ENCODE measurements at places on chromosomes 2 and 18.

GRCh38 chr2:207362716-207363115 is 167.0 kb upstream of the CREB1 start:
- no peak for DNase-seq

DNA sequence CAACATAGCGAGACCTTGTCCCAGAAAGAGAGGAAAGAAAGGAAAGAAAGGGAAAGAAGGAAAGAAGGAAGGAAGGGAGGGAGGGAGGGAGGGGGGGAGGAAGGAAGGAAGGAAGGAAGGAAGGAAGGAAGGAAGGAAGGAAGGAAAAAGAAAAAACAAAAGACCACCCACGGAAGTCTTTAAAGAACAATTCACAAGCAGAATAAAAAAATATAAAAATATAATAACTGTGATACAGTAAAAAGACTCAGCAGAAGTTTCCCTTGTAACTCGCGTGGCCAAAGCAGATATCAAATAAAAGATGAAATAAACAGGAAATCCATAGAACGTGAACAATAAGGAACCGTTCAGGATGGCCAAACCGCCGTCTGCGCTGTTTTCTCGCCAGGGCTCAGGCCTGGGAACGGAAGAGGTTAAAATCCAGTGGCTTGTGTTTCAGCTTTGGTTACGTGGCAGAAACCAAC is 1.2 kb upstream of the SLC1A4 start:
- no peak for DNase-seq

DNA sequence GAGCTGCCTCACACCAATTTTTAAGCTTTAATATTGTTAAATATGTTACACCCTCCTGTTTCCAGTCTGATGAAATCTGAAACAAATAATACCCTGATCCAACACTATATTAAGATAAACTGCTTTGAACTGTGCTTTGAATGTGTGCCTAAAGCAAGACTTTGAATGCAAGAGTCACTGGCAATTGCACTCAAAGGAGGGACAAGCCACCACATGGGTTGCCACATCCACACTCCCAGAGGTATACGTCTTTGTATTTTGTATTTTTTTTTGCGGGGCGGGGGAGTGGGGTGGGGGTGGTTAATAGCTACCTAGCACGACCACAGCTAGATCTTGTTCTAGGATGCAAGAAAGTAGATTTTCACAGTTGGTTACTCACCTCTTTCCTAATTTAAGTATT is 1.8 kb upstream of the ZEB2 start:
- no peak for DNase-seq

- no peak for DNase-seq
These were observed 47.3 kb downstream of the CD8B2 start for GRCh38 chr2:106534471-106534870.

DNA sequence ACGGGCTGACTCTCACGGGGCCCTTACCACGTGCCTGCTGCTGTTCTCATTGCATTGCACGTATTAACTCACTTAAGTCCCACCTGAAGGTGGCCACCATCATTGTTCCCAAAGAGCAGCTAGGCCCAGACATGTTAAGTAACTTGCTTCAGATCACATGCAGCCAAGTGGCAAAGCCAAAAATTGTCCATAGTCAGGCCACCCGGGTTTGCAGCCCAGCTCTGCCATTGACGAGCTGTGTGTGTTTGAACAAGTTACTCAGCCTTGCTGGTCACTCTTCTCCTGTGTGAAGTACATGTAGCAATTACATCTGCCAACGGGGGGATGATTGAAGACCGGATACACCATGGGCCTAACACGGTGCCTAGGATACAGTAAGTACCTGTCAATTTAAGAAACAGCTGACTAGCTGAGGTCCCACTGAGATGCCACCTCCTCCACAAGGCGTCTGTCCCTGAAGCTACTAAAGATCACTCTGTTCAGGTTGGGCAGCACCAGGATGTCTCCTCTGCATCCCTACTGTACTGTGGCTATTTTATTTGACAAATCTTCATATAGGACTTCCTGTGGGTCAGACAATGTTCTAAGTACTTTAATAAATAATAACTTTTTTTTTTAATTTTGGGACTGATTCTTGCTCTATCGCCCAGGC is 154.2 kb upstream of the MYCN start:
- no peak for DNase-seq

DNA sequence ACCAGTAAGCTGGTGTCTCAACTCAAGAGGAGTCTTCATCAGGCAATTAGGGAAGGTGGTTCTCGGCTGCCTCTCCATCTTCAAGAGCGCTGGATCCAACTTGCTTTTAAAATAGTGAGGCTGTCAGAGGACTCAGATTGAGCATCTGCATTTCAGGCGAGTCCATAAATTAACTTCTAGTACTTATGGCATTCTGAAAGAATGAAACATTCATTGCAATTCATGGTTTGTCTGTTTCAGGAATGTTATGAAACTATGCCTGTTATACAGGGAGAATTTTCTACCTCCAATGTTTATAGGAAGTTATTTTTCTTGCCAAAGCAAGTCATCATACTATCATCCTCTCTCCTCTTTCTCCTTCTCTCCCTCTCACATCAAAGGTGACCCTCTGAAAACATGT is 883.2 kb downstream of the SLC4A3 start:
- DNase-seq, result no peak

GRCh38 chr2:110115291-110116032 is at the start of gene MALL:
Gene MALL (minus strand): TSS chr2:110115822. CDS start chr2:110115792, 30 bp downstream.
- no peak for DNase-seq

DNA sequence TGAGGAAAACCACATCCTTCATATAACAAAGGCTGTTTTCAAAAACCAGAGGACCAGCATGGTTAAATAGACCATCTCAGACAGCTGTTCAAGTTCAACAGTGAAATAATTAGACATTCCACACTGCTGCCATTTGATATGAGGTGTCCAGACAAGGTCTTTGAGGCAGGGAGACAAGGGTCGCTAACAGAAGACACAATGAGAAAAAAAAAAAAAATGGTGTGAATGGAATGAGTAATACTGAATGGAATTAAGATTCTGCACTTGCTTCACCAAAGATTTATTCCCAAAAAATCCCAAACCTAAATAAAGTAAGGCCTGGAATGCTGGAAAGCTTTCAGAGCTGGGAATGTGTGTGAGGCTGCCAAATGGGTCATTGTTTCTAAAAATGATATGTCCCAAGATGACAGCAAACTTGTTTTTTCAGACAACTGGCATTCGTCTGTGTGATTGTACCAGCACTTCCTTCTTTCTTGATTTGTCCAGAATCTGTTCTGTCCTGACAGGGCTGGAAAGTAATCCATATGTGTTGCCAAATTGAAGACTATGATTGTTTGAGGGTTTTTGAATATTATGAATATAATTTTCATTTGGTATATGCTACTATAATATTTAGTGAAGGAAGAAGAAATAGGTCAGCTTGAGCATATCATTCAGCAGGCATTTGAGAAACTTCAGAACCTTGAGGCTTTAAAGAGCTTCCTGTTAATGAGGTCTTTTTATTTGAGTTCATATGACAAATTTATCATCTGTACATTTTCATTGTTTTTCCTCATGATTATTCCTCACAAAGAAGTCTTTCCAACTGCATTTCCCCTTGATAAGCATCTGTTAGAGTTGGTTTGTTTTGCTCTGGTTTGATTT is 85.2 kb upstream of the ITGA4 start:
- DNase-seq, result no peak

DNA sequence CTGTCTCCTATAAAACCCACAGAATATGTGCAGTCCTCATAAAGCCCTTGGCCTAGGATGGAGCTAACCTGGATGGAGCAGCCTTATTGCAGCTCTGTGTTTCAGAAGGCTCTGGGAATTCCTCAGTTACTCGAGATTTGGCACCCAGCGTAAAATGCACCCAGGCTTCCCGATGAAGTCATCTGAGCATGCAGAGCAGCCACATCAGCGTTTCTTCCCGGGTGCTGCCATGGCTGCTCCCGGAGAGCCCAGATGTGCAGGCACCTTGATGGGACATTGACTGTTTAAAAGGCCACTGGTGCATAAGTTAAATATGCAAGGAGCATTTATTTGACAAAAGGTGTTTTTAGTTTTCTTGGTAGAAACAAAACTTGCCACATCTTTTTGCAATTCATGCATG is 115.2 kb downstream of the MBP start:
- DNase-seq, result no peak
